Endothelial cell of umbilical vein (primary cell): ENCODE measurements at places on chromosomes 6 and 20.
A peak's percentile ranks its signal among the peaks of the same experiment; 100 is the strongest.

DNA sequence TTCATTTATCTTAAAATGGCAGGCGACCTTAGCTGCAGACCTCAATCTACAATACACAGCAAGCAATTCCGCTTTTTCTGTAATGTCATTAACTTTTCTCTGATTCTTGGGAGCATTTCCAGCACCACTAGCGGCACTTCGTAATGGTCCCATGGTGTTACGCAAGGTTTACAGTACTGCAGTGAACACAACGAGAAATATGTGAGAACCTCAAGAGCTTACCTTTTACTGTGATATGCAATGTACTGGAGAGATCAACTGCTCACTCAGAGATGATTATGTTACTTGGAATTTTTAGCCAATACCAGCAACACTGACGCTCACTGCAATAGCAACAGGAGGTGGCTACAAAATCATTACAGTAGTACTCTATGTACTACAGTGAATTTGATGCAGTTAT lies 2.8 kb upstream of the CEP43 start:
- no peak for DNase-seq

- peak; percentile 96 for DNase-seq
Measured at GRCh38 chr6:34934516-34934915, 45.5 kb downstream of the ANKS1A start.

GRCh38 chr6:150272976-150273315 lies 95.9 kb upstream of the IYD start:
- no peak for DNase-seq

DNA sequence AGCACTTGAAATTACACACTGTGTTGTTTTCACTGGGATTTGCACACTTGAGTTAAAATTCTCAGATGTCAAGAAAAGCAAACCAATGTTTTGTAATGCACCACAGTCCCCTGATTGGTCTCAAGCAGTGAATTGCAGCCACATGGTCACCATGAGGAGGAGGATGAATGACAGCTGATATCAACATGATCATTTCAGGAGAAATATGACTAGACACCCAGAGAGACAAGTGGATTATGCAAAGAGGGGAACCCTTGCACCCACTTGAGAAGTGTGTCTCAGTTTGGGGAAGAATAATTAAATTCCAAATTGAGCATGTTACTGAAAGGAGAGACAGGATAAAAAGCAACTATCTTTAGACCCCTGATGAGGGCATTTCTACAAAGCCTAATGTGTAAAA lies 69.3 kb downstream of the UST start:
- DNase-seq: no peak

DNA sequence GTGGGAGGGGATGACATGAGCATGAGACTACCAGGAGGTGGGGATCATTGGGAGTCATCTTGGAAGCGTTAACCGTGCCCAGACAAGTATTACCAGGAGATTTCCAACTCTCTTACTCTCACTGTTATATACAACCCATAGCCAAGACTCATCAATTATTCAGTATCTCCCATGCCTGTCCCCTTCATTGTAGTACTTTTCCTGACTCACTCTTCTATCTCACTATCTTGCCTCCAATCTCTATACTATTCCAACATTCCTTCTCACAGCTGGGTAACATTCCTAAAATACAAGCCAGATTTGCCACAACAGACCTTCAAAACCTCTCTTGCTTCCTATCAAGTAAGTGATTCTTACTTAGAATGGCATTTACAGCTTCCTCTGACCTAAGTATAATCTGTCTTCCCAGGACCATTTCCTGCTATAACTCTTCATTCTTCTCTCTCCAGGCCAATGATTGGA lies 226.3 kb upstream of the SMLR1 start:
- peak; percentile 67 for DNase-seq

GRCh38 chr6:84072442-84072997 lies 38.9 kb downstream of the MRAP2 start:
- no peak for DNase-seq

GRCh38 chr6:14918200-14918907 lies 327.5 kb upstream of the JARID2 start:
- no peak for DNase-seq

- DNase-seq: peak; percentile 6
Measured at GRCh38 chr6:125507987-125508655, 206.4 kb upstream of the HDDC2 start.

GRCh38 chr6:5753209-5753608 lies 253.5 kb downstream of the NRN1 start:
- no peak for DNase-seq

DNA sequence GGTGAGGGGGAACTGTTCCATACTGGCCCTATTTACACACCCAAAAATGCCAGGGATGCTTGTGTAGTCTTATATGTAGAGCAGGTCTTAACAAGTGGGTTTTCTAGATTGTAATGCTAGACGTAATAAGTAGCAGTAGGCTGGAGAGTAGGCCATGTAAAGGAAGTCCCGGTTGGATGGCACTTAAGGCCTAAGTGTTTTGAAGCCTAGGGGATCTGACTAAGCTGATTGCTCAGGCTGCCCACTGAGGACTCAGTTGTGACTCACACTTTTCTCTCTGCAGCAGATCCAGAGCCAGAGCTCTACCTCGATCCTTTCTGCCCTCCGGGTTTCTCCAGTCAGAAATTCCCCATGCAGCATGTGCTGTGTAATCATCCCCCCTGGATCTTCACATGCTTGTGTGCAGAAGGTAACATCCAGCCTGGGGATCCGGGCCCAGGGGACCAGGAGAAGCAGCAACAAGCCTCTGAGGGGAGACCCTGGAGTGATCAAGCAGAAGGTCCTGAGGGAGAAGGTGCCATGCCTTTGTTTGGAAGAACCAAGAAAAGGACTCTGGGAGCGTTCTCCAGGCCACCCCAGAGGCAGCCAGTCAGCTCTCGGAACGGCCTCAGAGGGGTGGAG lies 26.6 kb downstream of the ZNF133 start:
- DNase-seq: no peak

DNA sequence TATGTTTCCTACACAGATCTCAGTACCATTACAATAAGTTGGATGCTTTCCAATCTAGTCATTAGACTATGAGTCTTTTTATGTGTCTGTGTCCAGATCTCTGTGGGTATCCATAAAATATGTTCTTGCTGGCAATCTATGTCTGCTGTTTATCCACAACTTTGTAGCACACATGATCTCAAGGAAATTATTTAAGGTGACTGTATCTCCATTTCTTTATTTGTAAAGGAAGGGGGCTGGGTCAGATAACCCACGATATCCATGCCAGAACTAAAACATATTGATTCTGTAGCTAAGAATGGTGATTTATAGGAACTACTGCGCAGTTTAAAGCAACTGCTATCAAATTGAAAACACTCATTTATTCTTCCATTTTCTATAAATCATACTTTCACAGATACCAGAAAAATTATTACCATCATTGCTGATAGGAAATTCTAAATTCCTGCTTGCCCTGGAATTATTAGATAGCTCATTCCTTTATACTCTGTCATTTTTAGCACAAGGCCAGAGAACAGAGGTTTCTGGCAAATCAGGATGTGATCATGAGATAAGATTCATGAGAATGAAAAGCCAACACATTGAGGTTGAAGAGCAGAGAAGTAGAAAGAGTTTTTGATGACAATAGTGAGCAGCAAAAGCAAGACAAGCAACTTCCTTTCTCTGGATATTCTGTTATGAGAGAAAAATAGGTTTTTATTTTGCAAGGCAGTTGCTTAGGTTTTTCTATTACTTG lies 851.4 kb upstream of the CITED2 start:
- DNase-seq: peak; percentile 81

- DNase-seq: no peak
Measured at GRCh38 chr6:134707342-134708031, 242.4 kb downstream of the ALDH8A1 start.

DNA sequence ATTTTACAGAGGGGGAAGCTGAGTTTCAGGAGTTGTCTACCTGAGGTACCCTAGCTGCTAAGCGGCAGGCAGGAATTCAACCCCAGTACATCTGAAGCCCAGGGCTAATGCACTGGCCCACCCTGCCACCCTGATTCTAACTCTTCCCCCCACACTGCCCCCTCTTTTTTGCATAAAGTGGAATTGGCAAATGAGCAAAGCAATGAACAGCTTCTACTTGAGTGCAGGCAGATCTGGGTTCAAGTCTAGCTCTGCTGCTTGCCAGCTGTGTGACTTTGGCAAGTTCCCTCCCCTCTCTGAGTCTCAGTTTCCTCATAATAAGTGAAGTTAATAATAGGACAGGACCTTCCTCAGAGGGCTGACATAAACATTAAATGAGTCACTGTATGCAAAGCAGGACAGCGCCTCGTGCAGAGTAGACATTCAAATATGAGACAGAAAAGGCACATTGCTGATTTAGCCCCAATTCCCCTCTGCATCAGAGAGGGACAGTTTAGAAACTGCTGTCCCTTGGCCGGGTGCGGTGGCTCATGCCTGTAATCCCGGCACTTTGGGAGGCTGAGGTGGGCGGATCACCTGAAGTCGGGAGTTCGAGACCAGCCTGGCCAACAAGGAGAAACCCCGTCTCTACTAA lies 4.7 kb downstream of the ADA start:
- peak; percentile 68 for DNase-seq

DNA sequence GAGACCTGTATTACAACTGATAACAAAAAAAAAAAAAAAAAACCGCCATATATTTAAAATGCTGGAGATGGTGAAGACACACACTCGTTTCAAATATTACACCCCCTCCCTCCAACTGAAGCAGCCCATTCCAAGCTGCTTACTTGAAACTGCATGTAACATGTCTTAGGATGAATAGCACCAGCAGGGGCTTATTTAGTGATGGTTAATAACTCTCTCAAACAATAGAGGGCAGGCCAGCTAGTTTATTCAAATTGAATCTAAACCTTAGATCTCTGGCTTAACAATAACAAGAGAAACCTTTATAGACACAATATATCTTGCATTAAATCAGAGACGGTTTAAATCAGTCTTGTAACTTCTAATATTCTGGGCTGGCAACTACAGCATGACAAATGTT lies 9.3 kb upstream of the JPH2 start:
- no peak for DNase-seq

DNA sequence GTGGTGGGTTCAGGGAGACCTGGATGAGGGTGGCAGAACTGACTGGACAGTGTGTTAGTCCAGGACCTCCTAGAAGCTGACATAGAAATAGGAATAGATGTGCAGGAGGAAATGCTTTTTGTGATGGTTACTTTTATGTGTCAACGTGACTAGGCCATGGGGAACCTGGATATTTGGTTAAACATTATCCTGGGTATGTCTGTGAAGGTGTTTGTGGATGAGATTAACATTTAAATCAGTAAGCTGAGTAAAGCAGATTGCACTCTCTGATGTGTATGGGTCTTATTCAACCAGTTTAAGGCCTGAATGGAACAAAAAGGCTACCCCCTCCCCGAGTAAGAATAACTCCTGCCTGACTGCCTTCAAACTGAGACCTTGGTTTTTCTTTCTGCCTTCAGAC lies 219.3 kb downstream of the DHX35 start:
- no peak for DNase-seq
